ENCODE measurements at places on chromosomes 12 and 14.

GRCh38 chr14:102605029-102605428 is 12.6 kb downstream of the RCOR1 start:
- no peak for DNase-seq

GRCh38 chr12:11499806-11500187 is 104.4 kb upstream of the PRB2 start:
- DNase-seq = no peak

GRCh38 chr12:113066813-113067400 is 10.4 kb downstream of the DTX1 start:
- no peak for DNase-seq

- DNase-seq = no peak
Measured at GRCh38 chr12:79452906-79453305, 237.9 kb downstream of the PAWR start.

- no peak for DNase-seq
Measured at GRCh38 chr12:71442567-71442931, 3.0 kb downstream of the LGR5 start.
